Heart left ventricle (tissue), 16 donors: ENCODE measurements at places on chromosomes 1 and 21.
A peak's percentile ranks its signal among the peaks of the same experiment; 100 is the strongest.

- no peak for DNase-seq
Observed at GRCh38 chr1:111911776-111912515, 77.5 kb downstream of the KCND3 start.

- no peak for DNase-seq
Observed at GRCh38 chr1:19640363-19641316, 3.5 kb upstream of the NBL1 start.

DNA sequence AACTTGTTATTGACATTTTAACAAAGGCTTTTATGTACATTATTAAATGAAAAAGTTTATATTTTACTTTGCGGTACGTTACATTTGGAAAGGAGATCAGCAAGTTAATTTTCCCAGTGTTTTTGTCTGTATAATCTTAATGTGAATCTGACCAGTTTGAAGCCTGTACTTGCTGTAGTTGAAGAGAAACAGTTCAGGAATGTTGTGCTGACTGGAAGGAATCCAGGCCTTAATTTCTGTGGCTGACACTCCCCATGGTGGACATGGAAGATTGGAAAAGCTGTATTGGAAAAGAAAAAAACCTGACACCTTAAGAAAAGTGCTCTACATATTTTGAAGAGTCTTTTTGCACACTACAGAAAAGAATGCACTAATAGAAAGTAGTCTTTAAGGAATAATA, 15.5 kb downstream of the LEPR start:
- DNase-seq = no peak

GRCh38 chr1:224656392-224656791, 40.3 kb downstream of the CNIH3 start:
- no peak for DNase-seq

DNA sequence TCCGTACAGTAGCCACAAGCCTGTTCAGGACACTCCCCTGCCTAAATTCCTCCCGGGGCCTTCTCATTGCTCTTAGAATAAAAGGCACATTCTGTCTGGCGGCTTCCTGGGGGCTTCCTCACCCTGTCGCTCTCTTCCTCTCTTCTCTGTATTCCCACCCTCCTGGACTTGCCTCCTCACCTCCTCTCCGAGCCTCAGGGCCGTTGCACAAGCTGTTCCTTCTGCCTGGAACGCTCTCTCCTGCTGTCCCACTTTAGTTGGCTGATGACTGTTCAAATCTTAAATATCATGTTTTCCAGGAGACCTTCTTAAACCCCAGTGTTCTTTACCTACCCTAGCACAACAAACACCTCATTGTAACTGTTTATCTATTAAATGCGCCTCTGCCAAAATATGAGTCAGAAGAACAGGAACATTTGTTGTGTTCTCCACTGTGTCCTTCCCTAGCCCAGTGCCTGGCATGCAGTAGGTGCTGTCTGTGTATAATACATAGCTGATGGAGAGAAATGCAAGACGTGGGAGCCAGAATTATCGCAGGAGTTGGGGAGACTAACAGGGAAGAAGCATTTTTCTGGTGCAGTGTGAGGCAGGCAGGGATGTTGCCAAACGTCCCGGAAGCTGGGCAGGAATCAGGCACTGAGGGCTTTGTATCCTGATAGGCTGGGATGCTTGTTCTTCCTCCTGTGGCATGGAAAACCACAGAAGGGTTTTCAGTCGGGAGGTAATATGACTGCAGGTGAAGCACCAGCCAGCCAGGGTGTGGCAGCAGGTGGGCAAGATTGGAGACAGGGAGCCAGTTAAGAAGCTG, 24.1 kb upstream of the THRAP3 start:
- DNase-seq = no peak

GRCh38 chr1:3651026-3651929, 1.0 kb upstream of the TP73 start:
- DNase-seq = peak; percentile 23

- DNase-seq = peak; percentile 12
Observed at GRCh38 chr21:45502006-45502345, 40.3 kb downstream of the SLC19A1 start.

DNA sequence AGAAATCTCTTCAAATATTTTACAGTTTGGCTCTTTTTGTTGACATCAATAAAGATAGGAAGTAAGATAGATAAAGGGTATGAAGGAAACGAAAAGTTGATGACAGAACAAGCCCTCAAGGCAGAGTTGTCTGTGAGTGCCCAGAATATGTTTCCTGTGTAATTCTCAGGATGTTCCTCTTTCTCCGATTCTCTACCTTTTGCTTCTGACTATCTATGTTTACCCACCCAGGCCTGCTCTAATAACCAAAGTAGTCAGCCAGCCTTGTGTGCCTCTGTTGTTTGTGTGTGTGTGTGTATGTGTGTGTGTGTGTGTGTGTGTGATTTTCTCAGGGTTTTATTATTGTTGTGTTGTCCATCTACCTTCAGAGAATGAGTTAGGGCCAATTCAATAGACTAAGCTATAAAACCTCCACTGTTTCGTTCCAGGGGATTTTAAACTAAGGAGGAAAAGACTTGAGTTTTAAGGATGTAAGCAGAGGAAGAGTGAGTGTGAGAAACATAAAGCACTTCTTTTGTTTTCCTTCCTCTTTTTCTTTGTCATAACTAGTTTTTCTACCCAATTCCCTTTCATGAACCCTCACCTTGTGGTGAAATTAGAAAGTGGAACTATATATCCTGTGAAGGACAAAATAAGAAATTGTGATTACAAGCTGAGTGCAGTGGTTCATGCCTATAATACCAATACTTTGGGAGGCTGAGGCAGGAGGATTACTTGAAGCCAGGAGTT, 627.4 kb upstream of the NR5A2 start:
- DNase-seq = no peak
